CD4-positive, CD25-positive, alpha-beta regulatory T cell (primary cell): ENCODE measurements at places on chromosomes 1 and 21.

DNA sequence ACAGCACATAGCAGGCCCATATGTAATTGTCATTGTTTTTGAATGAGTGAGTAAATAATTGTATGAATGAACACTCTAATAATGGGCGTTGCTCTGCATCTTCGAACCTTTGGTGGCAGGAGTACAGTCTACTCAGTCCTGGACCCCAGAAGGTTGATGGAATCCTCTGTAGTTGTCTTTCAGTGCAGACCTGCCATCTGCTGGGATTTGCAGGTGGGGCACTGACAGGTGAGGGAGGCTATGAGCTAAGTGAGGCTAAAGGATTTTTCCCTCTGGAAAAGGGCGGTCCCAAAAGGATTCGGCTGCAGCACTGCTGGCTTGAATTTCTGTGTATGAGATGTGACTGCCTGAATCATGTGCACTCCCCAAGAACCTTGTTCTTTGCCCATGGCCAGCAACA lies 53.4 kb downstream of the PLXNA2 start:
- no peaks in the 10 kb centered on the region for H3K27me3 ChIP-seq
- H3K4me3 ChIP-seq, result no peak overlapping the region
- no peaks in the 10 kb centered on the region for H3K4me1 ChIP-seq
- H3K36me3 ChIP-seq, result no peaks in the 10 kb centered on the region

GRCh38 chr21:15741510-15741909 lies 11.7 kb downstream of the USP25 start:
- H3K36me3 ChIP-seq, result peaks cover 6% of the 10 kb centered on the region
- peaks cover 35% of the 10 kb centered on the region for H3K4me1 ChIP-seq
- no peak overlapping the region for H3K4me3 ChIP-seq
- H3K27me3 ChIP-seq, result no peaks in the 10 kb centered on the region

- no peaks in the 10 kb centered on the region for H3K36me3 ChIP-seq
- no peak for DNase-seq
- no peak overlapping the region for H3K4me3 ChIP-seq
- H3K27me3 ChIP-seq, result no peaks in the 10 kb centered on the region
Observed at GRCh38 chr1:182909578-182909977, 43.4 kb downstream of the SHCBP1L start.

DNA sequence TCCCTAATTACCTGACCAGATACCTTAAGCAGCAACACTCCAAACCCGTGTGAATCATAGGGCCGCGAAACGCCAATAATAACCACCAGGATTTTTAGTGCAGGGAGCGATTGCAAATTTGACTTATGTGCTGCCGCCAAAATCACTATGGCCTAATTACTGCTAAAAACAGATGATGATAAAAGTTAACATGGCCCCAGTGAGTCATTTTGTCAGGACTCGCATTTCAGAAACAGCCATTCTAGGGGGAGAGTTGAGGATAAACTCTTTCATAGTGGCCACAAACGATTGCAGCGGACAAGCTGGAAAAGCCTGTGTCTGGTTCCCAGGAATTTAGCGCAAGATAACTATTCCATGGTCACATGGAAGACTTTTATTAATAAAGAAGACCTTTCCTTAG lies 103.4 kb downstream of the HLX start:
- H3K4me1 ChIP-seq, result no peaks in the 10 kb centered on the region
- H3K27me3 ChIP-seq, result no peaks in the 10 kb centered on the region
- no peaks in the 10 kb centered on the region for H3K36me3 ChIP-seq
- no peak for DNase-seq

DNA sequence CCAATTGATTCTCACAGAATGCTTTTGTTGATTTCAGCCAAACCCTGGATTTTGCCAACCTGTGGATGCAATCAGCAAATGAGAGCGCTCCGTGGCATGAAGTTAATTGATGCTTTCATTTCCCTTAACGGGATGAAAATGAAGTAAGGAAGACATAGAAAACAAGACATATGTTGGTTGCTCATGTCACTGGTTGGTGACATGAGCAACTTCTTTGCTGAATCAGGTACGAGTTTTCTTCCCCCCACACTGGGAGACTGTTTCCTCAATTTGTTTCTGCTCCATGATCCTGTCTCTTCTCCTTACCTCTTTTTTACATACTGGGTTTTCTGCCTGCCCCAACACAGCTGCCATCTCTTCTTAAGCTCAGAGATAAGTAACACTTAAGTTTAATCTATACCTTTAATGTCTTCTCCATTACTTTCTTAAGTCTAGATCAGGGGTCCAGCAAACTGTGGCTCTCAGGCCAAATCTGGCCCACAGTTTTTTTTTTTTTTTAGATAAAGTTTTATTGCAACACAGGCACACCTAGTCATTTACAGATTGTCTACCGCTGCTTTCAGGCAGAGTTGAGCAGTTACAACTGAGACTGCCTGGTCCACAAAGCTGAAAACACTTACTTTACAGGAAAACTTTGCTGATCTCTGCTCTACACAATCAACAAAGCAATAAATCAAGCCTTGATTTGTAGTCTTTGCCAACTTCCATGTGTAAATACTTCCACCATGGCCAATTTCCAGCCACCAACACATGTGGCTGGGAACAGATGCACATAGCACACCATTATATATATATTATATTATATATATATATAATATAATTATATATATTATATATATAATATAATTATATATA lies 13.3 kb downstream of the GPR157 start:
- H3K4me1 ChIP-seq, result no peaks in the 10 kb centered on the region
- H3K27me3 ChIP-seq, result no peaks in the 10 kb centered on the region
- no peak overlapping the region for H3K27ac ChIP-seq

DNA sequence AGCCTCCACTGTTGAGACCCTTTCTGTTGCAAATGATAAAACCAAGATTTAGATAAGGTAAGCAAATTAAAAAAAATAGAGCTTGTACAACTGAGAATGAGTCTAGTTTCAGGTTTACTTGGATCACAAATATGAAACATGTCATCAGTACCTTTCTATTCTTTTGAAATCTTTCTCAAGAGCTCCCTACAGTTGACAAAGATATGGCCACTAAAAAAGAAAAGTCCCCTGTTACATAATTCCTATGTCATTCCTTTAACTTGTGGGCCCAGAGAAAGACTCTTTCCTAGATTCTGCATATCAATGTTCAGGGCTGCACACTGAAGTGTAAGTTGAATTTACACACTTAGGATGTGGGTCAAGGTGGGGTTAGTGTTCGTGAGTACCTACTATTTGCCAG lies 168.1 kb downstream of the PLA2G4A start:
- H3K4me1 ChIP-seq, result no peaks in the 10 kb centered on the region
- no peak for DNase-seq
- no peaks in the 10 kb centered on the region for H3K36me3 ChIP-seq
- no peak overlapping the region for H3K4me3 ChIP-seq
- no peak overlapping the region for H3K27ac ChIP-seq
